Sigmoid colon (tissue), 7 donors: ENCODE measurements at places on chromosomes 5 and 9. TPM values are rescaled to one million over a fixed set of nuclear protein-coding genes. Genes with fewer than 3 reads are reported as not detected.

- H3K27me3 ChIP-seq: no peaks in the 10 kb centered on the region
- DNase-seq: no peak
- no peak overlapping the region for H3K27ac ChIP-seq
These were observed 303.0 kb upstream of the GRIA1 start for GRCh38 chr5:153187503-153187902.

The SPINK4 gene
- total RNA-seq: not detected

The LURAP1L gene
- 23.2 TPM for total RNA-seq

DNA sequence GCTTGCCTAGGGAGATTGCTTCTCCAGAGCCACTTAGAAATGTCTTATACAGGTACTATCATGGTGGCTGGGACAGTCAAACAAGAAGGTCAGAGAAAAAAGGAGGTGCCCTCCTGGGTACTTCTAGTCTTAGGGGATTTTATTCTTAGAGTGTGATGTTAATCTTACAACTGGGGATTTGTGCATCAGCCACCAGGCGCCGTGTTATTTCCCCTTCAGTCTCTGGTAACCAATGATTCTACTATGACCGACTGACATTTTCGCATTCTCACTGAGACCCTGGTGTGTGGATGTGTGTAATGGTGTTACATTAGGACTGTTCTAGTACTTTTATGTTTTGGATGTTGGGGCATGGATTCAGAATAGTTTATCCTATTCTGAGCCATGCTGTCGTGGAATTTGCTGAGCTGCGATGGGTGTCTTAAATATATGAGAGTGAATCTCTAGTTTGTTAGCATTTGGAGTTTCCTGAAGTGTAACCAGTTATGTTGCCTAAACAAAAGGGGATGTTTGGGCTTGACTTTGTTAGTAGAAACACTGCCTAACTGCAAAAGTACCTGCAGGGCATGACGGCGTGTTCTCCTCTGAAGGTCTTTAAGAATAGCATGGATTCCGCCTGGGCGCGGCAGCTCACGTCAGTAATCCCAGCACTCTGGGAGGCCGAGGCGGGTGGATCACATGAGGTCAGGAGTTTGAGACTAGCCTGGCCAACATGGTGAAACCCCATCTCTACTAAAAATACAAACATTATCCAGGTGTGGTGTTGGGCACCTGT is 175.2 kb upstream of the DAP start:
- H3K36me3 ChIP-seq: no peaks in the 10 kb centered on the region
- H3K27ac ChIP-seq: no peak overlapping the region
- no peak overlapping the region for H3K4me3 ChIP-seq

GRCh38 chr5:17816505-17816904 is 182.2 kb downstream of the TAF11L14 start:
- no peak overlapping the region for H3K4me3 ChIP-seq
- no peaks in the 10 kb centered on the region for H3K4me1 ChIP-seq
- H3K27ac ChIP-seq: no peak overlapping the region
- no peaks in the 10 kb centered on the region for H3K27me3 ChIP-seq

- no peaks in the 10 kb centered on the region for H3K36me3 ChIP-seq
- no peaks in the 10 kb centered on the region for H3K4me1 ChIP-seq
- H3K27me3 ChIP-seq: no peaks in the 10 kb centered on the region
These were observed 58.4 kb downstream of the TEX10 start for GRCh38 chr9:100294341-100294740.

The NAIF1 gene
- 5.8 TPM for total RNA-seq

GRCh38 chr5:71783891-71784290 is 64.8 kb downstream of the CARTPT start:
- no peaks in the 10 kb centered on the region for H3K36me3 ChIP-seq
- DNase-seq: no peak
- no peak overlapping the region for H3K4me3 ChIP-seq
- H3K27me3 ChIP-seq: no peaks in the 10 kb centered on the region

GRCh38 chr5:57470339-57470738 is 12.3 kb downstream of the ACTBL2 start:
- no peaks in the 10 kb centered on the region for H3K27me3 ChIP-seq
- no peak for DNase-seq
- no peaks in the 10 kb centered on the region for H3K4me1 ChIP-seq
- no peak overlapping the region for H3K27ac ChIP-seq

The SEMA5A gene
- 2.8 TPM for total RNA-seq

DNA sequence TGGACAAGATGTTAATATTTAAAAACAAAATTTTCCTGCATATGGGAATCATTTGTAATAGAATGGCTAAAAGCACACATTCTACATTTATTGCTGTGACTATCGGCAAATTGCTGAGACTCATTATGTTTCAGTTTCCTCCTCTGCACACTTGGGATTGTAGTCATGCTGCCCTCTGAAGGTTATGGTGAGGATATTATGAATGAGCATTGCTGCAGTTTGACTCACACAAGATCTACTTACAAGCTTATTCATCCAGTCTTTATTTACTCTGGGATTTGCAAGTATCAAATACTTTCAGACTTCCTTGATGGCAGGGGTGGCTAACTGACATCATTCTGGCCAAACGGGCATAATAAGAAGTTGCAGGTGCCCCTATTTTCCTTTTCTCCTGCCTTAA is 9.5 kb upstream of the NFIL3 start:
- H3K27ac ChIP-seq: no peak overlapping the region
- no peaks in the 10 kb centered on the region for H3K36me3 ChIP-seq
- no peak for DNase-seq

GRCh38 chr9:81536242-81537025 is 152.9 kb downstream of the TLE1 start:
- H3K36me3 ChIP-seq: no peaks in the 10 kb centered on the region
- no peak overlapping the region for H3K4me3 ChIP-seq
- DNase-seq: no peak
- H3K27me3 ChIP-seq: no peaks in the 10 kb centered on the region
- H3K27ac ChIP-seq: no peak overlapping the region

DNA sequence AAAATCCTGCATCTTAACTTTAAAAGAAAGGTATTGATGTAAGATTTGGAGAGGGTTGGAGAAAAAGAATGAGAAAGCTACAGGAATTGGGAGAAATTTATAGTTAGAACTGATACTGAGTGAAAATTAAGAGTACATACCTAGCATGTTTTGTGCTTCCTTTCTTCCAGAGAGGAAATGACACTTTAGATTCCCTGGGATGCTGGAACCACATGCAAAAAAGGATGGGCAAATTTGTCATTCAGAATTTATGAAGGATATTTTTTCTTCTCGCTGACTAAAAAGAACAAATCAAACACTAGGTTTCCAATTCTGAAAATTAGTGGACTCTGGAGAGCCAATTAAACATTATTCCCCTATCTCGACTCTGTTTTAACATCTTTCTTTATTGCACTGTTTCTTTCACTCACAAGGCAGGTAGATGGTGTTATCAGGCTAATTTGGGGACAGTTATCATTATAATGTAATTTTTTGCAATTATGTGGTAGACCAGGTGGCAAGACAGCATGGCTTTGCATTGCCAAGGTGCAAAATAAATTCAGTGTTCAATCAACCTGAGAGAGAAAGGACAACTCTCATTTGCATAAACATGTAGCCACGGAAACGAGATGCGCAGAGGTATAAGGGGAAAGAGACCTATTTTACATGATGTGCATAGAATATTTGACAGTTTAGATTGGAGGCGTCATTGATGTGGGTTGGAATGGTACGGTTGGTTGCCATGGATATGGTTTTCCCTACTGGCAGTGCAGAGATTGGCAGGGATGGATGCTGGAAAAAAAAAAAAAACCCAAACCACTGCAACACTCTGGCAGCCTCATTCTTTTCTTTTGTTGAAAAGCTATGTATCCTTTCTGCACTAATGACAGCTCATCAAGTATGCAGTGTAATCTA is 320.4 kb upstream of the CCNH start:
- no peak overlapping the region for H3K27ac ChIP-seq
- no peaks in the 10 kb centered on the region for H3K27me3 ChIP-seq
- H3K4me1 ChIP-seq: no peaks in the 10 kb centered on the region
- no peak for DNase-seq
- no peaks in the 10 kb centered on the region for H3K36me3 ChIP-seq

The FUBP3 gene
- 42.8 TPM for total RNA-seq

GRCh38 chr9:33476503-33476902 is 2.8 kb upstream of the NOL6 start:
- peaks cover 8% of the 10 kb centered on the region for H3K36me3 ChIP-seq
- DNase-seq: no peak
- H3K27me3 ChIP-seq: no peaks in the 10 kb centered on the region
- no peak overlapping the region for H3K27ac ChIP-seq
- no peak overlapping the region for H3K4me3 ChIP-seq

DNA sequence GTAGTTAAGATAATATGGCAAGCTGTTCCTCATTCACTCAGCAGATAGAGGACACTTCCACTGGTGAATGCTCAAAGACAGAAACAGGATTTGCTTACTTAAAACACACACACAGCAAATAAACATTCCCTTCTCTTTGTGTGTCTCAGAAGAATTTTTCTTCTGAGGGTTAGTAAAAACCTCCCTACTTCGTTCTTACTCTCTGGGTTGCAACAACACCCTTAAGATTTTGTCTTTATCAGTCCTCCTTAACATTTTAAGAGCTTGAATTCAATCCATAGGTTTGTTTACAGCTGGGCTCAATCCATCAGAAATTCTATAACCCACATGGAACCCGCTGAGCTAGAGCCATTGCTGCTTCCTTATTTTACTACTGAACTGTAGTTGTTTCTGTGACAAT is 237.4 kb upstream of the PIK3R1 start:
- H3K27me3 ChIP-seq: no peaks in the 10 kb centered on the region
- no peak for DNase-seq
- no peak overlapping the region for H3K4me3 ChIP-seq
- H3K27ac ChIP-seq: no peak overlapping the region
- no peaks in the 10 kb centered on the region for H3K36me3 ChIP-seq
